ENCODE measurements at places on chromosomes 3 and 15. TPM values are rescaled to one million over a fixed set of nuclear protein-coding genes. Genes with fewer than 3 reads are reported as not detected.

GRCh38 chr3:50347187-50347813 is 1.8 kb upstream of the ZMYND10 start:
- peak; percentile 82 for DNase-seq

NR2E3 gene
- 3.4 TPM for total RNA-seq

TOPAZ1 gene
- not detected for total RNA-seq

ARGFX gene
- not detected for total RNA-seq

TMC3 gene
- total RNA-seq: 0.04 TPM

NR1D2 gene
- 26.6 TPM for total RNA-seq

TP63 gene
- 7.0 TPM for total RNA-seq

Measured in muscle of leg (tissue), 16 donors.